ENCODE measurements at places on chromosomes 4 and X. TPM values are rescaled to one million over a fixed set of nuclear protein-coding genes. Genes with fewer than 3 reads are reported as not detected.

DNA sequence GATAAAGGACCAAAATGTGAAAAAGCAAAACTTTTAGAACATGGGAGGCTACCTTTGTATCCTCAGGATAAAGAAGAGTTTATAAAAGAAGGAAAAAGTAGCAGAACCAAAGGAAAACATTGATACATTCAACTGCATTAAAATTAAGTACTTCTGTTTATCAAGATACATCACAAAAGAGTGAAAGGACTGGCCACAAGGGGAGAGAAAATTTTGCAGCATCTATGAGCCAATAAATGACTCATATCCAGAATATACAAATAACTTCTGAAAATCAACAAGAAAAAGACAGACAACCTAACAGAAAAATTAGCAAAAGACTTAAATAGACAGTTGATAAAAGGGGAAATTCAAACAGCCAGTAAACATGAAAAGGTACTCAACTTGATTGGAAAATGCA, 177.1 kb downstream of the RBMX2 start:
- DNase-seq: no peak
- no peaks in the 10 kb centered on the region for H3K36me3 ChIP-seq
- no peaks in the 10 kb centered on the region for H3K27me3 ChIP-seq
- H3K4me3 ChIP-seq: no peak overlapping the region
- no peak overlapping the region for H3K27ac ChIP-seq

DNA sequence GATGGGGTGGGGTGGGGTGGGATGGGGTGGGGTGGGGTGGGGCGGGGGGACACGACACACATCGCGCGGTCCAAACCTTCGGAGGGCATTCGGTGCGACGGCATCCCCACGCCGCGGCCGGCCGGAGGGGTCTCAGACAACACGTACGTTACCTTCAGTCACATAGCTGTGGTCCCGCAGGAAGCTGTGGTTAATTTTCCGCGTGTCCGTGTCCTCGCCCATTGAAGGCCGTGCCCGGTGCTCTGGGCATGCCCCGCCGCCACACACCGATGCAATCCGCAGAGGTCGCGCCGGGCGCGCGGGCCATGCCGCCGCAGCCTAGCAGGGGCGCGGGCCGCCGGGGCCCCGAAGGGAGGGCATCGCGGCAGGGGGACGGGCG, 417 bp downstream of the PPP2R2C start:
- H3K27me3 ChIP-seq: peaks cover 58% of the 10 kb centered on the region
- H3K4me1 ChIP-seq: peaks cover 3% of the 10 kb centered on the region
- no peak overlapping the region for H3K27ac ChIP-seq
- no peaks in the 10 kb centered on the region for H3K36me3 ChIP-seq
- peak; percentile 28 for DNase-seq
- H3K4me3 ChIP-seq: no peak overlapping the region

DNA sequence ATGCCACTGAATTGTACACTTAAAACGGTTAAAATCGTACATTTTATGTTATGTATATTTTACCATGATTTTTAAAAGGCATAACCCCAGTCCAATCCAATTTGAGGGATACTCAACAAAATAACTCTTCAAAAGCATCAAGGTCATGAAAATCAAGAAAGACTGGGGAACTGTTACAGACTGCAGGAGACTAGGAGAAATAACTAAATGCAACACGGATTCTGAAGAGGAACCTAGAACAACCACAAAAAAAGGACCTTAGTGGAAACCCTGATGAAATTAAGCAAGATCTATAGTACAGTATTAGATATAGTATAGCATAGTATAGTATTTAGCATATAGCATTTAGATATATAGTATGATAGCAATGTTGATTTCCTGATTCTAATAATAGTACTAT, 26.8 kb downstream of the SH3KBP1 start:
- H3K27me3 ChIP-seq: no peaks in the 10 kb centered on the region
- no peak overlapping the region for H3K27ac ChIP-seq
- no peak for DNase-seq
- no peak overlapping the region for H3K4me3 ChIP-seq
- H3K36me3 ChIP-seq: peaks cover 14% of the 10 kb centered on the region

GRCh38 chr4:150641612-150642011, 59.7 kb downstream of the MAB21L2 start:
- DNase-seq: no peak
- H3K36me3 ChIP-seq: peaks cover 2% of the 10 kb centered on the region
- no peaks in the 10 kb centered on the region for H3K4me1 ChIP-seq
- no peaks in the 10 kb centered on the region for H3K27me3 ChIP-seq
- no peak overlapping the region for H3K27ac ChIP-seq
- H3K4me3 ChIP-seq: no peak overlapping the region

- DNase-seq: no peak
- no peak overlapping the region for H3K4me3 ChIP-seq
- H3K4me1 ChIP-seq: peaks cover 9% of the 10 kb centered on the region
- peaks cover 2% of the 10 kb centered on the region for H3K36me3 ChIP-seq
- peaks cover 6% of the 10 kb centered on the region for H3K27me3 ChIP-seq
Observed at GRCh38 chr4:89222170-89222569, 85.4 kb downstream of the GPRIN3 start.

DNA sequence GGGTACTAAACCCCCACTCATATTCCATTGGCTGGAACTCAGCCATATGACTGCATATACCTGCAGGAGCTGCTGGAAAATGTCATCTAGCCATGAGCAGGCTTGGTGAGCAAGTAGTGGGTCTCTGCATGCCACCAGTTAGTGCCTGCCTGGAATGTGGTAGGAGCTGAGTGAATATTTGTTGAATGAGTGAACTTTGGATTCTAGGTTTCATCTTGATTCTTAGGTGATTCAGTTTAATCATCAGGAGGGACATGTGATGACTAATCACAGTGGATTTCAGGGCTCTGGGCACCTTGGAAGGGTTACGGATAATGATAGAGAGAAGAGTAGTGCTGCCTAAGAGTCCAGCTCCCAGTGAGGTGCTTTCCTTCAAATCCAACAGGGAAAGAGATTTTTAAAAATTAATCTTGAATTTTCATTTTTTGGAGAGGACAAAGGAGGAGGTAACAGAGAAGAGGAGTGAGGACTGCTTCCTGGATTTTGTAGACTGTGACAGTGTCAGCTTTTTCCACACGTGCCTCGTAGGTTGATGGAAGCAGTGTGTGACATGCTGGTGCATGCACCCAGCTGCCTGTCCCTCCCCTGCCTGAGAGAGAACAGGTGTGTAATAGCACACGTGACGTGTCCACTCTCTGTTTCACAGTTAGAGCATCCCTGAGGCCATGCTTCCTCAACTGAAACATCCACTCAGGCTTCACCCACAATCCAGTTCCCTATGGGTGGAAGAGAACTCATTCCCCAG, 30.4 kb downstream of the NHS start:
- no peaks in the 10 kb centered on the region for H3K36me3 ChIP-seq
- no peak for DNase-seq
- H3K27ac ChIP-seq: no peak overlapping the region
- H3K4me1 ChIP-seq: no peaks in the 10 kb centered on the region

DNA sequence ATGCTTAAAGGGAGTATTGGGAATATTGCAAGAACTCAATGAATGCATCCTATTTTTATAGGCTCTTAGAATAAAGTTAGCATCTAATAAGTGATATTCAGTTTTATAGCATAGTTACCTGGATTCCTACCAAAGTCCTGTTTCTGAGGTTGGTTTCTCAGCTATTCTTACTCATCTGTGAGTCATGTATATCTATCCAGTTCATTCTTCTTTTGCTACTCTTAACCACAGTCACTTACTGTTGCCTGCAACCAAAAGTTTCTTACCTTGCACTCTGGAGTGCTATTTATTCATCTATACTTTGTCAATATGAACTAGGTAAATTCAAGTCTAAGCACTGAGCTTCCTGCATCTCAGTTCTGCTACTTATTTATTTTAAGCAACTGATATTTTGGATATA, 322.5 kb downstream of the HS3ST1 start:
- DNase-seq: no peak
- H3K27ac ChIP-seq: no peak overlapping the region

- H3K36me3 ChIP-seq: no peaks in the 10 kb centered on the region
- H3K4me3 ChIP-seq: no peak overlapping the region
- H3K27ac ChIP-seq: no peak overlapping the region
- no peak for DNase-seq
- H3K4me1 ChIP-seq: no peaks in the 10 kb centered on the region
Observed at GRCh38 chr4:126560794-126561193, 1072.0 kb upstream of the INTU start.

DNA sequence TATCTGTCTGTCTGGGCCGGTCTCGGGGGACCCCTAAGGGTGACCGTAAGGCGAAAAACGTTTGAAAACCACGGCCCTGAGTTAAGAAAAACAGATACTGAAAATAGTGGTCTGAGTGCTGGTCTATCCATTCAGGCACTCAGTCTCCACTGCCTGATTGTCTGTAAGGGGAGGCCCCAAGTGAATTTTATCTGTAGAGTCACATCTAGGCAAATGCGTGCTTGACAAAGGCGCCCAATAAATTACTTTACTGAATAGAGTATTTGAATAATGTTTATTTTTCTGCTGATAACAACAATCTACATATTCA, 465 bp downstream of the HNRNPH2 start:
- H3K27ac ChIP-seq: peak overlapping the region; percentile 98
- peak overlapping the region; percentile 98 for H3K4me3 ChIP-seq
- H3K4me1 ChIP-seq: peaks cover 22% of the 10 kb centered on the region
- H3K36me3 ChIP-seq: peaks cover 14% of the 10 kb centered on the region
- no peak for DNase-seq

- H3K4me3 ChIP-seq: no peak overlapping the region
- peaks cover 11% of the 10 kb centered on the region for H3K36me3 ChIP-seq
- no peak for DNase-seq
- no peak overlapping the region for H3K27ac ChIP-seq
- H3K27me3 ChIP-seq: no peaks in the 10 kb centered on the region
Observed at GRCh38 chrX:106973433-106974149, 26.4 kb downstream of the MORC4 start.

GRCh38 chr4:1531683-1532548, 125.7 kb upstream of the NKX1-1 start:
- H3K4me1 ChIP-seq: no peaks in the 10 kb centered on the region
- peaks cover 8% of the 10 kb centered on the region for H3K27me3 ChIP-seq
- no peaks in the 10 kb centered on the region for H3K36me3 ChIP-seq
- H3K27ac ChIP-seq: no peak overlapping the region
- no peak overlapping the region for H3K4me3 ChIP-seq
- DNase-seq: no peak

- no peak overlapping the region for H3K4me3 ChIP-seq
- H3K27ac ChIP-seq: no peak overlapping the region
- no peaks in the 10 kb centered on the region for H3K27me3 ChIP-seq
- H3K36me3 ChIP-seq: no peaks in the 10 kb centered on the region
Observed at GRCh38 chrX:36856849-36857248, 151.3 kb upstream of the FAM47C start.

DNA sequence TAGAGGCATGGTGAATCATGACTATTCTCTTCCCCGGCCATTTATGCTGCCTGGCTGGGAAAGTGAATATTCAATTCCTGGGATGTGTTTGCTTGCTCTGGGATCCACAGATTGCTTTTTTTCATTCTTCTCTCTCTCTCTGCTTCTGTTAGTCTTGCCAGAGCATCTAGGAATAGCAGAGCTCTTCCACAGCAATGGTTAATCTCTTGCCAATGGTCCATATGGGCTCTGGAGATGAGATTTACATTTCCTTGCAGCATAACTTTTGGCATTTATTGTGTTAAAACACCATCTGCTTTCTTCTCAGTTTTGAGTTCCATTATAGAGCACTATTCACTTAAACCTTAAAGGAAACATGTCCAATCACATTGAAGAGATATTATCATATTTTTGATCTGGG, 59.2 kb upstream of the GUCY1A1 start:
- H3K4me3 ChIP-seq: no peak overlapping the region
- H3K4me1 ChIP-seq: peaks cover 8% of the 10 kb centered on the region
- H3K27ac ChIP-seq: no peak overlapping the region
- peaks cover 12% of the 10 kb centered on the region for H3K27me3 ChIP-seq
- no peak for DNase-seq

GRCh38 chrX:153610836-153611213, 11.9 kb upstream of the CCNQ start:
- peaks cover 7% of the 10 kb centered on the region for H3K4me1 ChIP-seq
- H3K36me3 ChIP-seq: no peaks in the 10 kb centered on the region
- peak overlapping the region; percentile 75 for H3K4me3 ChIP-seq
- no peak overlapping the region for H3K27ac ChIP-seq

- no peaks in the 10 kb centered on the region for H3K27me3 ChIP-seq
- H3K4me3 ChIP-seq: no peak overlapping the region
- no peaks in the 10 kb centered on the region for H3K4me1 ChIP-seq
- H3K36me3 ChIP-seq: no peaks in the 10 kb centered on the region
Observed at GRCh38 chr4:133865612-133866327, 335.8 kb downstream of the PABPC4L start.

DNA sequence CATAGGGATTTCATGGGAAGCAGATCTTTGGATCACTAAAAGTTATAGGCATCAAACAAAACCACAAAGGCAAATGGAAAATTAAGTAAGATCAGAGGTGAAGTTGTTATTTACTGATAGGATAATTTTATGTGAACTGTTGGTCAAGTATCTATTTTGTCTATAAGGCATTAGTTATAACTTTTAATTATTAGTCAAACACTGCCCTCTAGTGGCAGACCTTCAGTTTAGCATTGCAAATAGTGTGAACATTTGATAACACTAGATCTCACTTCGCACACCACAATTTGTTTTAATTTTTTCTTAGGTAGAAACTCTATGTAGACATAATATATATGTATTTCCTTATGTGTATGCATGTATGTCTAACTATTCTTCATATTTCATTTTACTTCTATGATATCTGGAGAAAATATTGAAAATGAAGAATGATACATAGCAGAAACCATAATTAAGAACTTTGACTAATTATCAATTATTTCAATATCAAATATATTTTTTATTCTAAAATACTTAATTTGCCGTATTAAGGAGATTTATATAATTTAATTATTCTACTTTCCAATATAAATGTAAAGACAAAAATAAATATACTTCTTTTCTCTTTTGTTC, 214.5 kb upstream of the TACR3 start:
- no peak for DNase-seq
- no peaks in the 10 kb centered on the region for H3K36me3 ChIP-seq
- no peaks in the 10 kb centered on the region for H3K4me1 ChIP-seq

DNA sequence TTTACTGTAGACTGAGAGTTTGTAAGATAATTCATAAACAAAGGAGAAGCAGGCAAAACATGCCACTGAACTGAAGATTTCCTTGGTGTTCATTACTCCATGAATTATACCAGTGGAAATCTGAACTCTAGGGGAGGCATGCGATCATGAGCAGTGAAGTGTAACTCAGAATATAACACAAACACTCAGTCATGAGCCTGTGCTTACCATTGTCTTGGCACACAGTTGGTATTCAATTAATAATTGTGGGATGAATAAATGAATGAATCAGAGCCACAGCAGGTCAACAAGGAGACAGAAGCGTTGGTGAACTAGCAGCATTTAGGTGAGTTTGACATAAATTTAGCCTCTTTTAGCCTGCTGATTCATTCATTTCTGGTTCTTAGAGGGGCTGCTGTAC, 263.5 kb upstream of the DKK2 start:
- H3K36me3 ChIP-seq: no peaks in the 10 kb centered on the region
- H3K27ac ChIP-seq: no peak overlapping the region
- H3K27me3 ChIP-seq: no peaks in the 10 kb centered on the region
- no peak for DNase-seq

Gene LUZP4
- not detected for total RNA-seq

Gene PRSS12
- not detected for total RNA-seq

Gene PSAPL1
- not detected for total RNA-seq

Gene IGBP1
- total RNA-seq: 52.8 TPM

Gene TMEM47
- not detected for total RNA-seq

Gene PASD1
- not detected for total RNA-seq

Gene SASH3
- 239 TPM for total RNA-seq

Gene PAGE1
- total RNA-seq: not detected

Gene ZMAT1
- total RNA-seq: 14.4 TPM

Gene ENPP6
- total RNA-seq: 0.89 TPM

Gene CEP135
- total RNA-seq: 18.3 TPM

Gene MRPL1
- 21.4 TPM for total RNA-seq

Gene HSPA4L
- total RNA-seq: 0.28 TPM

Gene CXXC4
- 0.06 TPM for total RNA-seq

Gene BBS12
- total RNA-seq: 2.7 TPM

Gene RNF212
- total RNA-seq: 7.3 TPM

Gene PPEF2
- 0.17 TPM for total RNA-seq

Gene SHISA3
- 0.85 TPM for total RNA-seq

Gene UCP1
- total RNA-seq: not detected

Data from activated naive CD8-positive, alpha-beta T cell treated with anti-CD3 and anti-CD28 coated beads, Interleukin-2, amount 10 ng/mL, durations not matched to agents 7 days and 5 days (primary cell).